NCI-H1436 (cell line): ENCODE measurements at places on chromosomes 4 and X.

GRCh38 chr4:127844601-127845116, 36.0 kb upstream of the PLK4 start:
- DNase-seq: no peak

- no peak for DNase-seq
Measured at GRCh38 chrX:39439906-39440798, 638.9 kb downstream of the MID1IP1 start.

- DNase-seq: no peak
Measured at GRCh38 chr4:88446124-88446523, 10.8 kb upstream of the HERC5 start.

GRCh38 chr4:138300616-138301015, 58.5 kb upstream of the SLC7A11 start:
- no peak for DNase-seq

DNA sequence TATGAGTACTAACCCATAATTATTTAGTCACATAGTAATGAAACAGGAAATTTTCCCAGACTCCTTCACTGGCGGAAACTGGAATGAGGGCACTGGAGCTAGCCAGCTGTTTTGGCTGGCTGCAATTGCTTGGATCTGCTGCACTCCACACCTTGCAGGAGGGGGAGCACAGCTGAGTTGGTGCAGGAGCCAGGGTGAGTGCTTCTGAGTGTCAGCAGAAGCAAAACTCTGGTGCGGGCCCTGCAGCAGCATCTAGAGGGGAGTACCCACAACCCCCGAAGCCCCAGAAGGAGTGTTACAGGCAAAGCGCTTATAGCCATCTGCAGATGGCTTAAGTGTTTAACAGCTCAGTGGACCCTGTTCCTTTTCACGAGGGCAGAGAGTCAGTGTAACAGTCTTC, 96.1 kb downstream of the RPA4 start:
- DNase-seq: no peak

DNA sequence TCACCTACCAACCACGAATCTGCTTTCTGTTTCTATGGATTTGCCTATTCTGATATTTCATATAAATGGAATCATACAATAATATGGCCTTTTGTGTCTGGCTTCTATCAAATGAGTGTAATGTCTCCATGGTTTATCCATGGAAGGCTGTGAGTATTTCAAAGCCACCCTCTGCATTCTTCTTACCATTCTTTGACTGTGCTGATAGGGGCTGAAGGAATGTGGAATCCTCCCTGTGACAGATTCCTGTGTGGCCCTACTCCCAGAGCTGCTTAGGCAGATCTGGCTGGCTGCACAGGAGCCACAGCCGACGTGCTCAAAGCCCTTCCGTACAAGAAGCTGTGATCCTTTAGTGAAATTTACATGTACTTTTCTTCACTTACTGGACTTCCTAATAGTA, 163.2 kb downstream of the HS6ST2 start:
- DNase-seq: no peak

DNA sequence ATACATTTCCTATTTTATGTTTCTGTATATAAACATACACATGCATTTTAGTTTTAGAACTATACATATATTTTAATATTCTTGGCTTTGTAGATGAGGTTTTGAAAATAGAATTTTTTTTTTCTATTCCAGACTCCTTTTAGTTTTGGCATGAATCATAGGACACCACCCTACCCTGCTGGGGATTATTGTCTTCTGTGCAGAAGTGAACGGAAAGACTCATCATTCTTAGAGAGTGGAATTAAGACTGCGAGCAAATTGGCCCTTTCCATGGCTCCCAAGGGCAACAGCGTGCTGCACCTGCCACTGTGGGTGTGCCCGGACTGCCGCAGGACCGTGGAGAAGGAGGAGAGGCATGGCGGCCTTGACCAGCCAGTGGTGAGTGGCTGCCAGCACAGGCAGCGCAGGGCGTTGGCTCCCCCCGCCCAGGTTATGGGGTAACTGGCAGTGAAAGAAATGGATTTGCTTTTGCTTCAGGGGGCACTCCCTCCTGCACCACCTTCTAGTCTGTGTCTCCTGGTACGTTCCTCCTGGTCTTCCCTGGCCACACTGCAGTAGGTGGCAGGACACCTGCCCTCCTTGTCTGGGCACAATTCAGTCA, 59.6 kb downstream of the FAM193A start:
- no peak for DNase-seq

GRCh38 chrX:27767387-27767786, 40.4 kb upstream of the MAGEB10 start:
- no peak for DNase-seq

DNA sequence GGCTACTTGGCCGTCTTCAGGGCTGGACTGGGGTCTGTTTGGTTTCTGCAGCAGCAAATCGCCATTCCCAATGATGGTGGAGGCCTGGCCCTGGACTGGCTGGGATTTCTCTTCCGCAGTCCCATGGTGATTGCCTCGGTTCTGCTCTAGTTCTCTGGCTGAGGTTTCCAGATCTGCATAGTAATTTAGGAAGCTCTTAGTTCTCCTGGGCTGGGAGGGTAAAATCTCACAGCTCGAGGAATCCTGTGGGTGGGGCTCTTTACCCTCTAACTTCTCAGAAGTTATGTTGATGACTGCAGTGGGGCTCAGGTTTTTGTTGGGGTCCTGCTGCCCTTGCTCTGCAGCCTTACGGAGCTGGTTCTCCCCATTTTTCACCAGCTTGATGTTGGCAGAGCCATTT, 200.6 kb downstream of the APBB2 start:
- no peak for DNase-seq

DNA sequence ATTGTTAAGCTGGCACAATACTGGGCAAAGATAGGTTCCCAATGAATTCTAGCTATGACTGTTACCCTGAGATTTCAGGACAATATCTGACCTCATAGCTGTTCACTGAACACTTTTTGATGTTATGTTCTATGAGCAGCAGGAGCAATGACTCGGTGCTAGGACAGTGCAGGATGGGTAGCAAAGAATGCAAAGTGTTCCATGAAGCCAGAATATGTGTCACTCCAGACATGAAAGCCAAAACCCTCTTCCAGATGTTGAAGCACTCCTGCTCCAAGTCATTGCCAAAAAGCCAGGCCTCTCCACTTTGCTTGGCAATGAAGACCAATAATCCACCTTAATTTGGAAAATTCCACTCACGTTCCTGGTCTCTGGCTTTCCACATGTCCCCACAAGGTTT, 300.9 kb upstream of the CPEB2 start:
- DNase-seq: no peak

DNA sequence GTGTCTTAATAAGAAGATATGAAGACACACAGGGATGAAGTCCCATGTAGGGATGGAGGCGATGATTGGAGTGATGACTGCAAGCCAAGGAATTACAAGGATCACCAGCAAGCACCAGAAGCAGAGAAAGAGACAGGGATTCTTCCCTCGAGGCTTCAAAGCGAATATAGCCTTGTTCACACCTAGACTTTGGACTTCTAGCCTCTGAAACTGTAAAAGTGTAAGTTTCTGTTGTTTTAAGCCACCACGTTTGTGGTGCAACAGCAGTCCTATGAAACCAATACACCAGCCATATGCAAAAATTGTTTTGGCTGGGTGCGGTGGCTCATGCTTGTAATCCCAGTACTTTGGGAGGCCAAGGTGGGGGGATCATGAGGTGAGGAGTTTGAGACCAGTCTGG, 9.8 kb upstream of the PDS5A start:
- no peak for DNase-seq

DNA sequence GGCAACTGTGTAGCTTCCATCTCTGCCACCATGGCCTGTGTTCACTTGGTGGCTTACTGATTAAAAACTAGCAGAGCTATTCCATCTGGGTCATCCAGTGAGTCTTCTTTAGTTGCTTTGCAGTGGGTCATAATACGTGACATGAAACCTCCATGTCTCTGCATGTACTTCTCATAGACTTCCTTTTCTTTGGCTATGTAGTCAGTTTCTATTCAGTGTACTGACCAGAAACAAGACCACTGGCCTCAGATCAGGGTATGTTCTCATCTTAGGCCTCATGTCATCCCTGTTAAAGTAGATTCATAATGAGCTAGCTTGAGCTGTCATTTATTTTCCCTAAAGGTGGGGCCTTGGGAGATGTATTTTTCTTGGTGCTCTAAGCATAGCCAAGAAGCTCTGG, 195.2 kb downstream of the CCNG2 start:
- DNase-seq: no peak

DNA sequence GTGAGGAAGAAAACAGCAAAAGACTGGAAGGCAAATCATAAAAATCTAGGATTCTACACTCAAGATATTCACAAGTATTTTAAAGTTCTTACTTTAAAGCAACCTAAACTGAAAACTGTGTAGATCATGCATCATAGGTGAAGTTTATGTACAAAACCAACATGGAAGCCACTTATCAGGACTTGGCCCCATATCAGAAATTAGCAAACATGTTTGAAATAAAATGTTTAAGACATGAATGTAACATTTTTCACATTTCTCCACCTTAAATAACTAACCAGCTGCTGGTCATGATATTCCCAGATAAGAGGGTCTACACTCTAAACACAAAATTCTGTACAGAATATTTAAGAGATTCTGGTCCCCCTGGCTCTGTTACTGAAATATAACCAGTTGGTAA, 38.5 kb downstream of the APBB2 start:
- no peak for DNase-seq

DNA sequence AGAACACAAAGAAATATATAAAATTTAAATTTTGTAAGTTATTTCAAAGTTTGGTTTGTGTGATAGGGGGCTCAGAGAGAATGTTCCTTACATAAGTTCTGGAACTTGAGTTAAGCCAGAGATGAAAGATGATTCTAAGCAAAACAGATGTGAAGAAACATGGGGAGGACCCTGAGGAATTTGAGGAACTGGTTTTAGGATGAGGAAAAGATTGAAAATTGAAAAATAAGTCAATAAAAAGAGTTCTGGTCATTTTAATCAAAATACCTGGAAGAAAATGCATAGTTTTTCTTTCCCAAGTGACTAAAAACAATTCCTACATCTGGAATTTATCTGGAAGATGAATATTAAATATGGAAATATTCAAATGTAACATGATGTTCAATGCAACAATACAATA, 37.4 kb downstream of the HELQ start:
- DNase-seq: no peak

DNA sequence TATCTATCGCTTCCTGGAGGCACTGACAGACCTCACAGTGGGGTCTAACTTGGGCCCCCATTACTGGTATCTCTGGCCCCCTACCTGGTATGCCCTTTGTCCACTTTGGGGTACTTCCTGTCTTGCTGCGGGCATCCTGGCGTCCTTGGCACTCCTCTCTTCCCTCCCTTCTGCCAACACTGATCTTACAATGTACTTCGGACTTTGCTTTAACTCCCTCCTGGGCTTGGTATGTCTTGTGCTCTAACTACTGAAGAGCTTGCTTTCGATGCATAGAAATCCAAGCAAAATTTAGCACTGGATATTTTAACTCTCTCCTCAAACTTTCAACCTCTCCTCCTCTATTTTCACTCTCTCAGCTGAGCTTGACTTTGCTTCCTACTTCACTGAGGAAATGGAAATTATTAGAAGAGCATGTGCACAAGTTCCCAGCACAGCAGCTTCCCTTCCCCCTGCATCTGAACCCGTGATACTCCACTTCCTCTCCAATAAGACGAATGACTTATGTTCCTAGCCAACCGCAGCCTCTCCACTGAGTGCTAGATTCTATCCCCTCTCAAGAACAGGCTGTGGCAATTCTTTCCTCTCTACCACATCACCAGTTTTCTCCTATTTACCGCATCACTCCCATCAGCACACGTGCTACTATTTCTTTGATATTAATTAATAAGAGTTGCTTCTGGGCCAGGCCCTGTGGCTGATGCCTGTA, 52.9 kb downstream of the SUPT20HL2 start:
- DNase-seq: no peak

GRCh38 chrX:112867570-112867969, 26.9 kb upstream of the AMOT start:
- DNase-seq: peak; percentile 4

DNA sequence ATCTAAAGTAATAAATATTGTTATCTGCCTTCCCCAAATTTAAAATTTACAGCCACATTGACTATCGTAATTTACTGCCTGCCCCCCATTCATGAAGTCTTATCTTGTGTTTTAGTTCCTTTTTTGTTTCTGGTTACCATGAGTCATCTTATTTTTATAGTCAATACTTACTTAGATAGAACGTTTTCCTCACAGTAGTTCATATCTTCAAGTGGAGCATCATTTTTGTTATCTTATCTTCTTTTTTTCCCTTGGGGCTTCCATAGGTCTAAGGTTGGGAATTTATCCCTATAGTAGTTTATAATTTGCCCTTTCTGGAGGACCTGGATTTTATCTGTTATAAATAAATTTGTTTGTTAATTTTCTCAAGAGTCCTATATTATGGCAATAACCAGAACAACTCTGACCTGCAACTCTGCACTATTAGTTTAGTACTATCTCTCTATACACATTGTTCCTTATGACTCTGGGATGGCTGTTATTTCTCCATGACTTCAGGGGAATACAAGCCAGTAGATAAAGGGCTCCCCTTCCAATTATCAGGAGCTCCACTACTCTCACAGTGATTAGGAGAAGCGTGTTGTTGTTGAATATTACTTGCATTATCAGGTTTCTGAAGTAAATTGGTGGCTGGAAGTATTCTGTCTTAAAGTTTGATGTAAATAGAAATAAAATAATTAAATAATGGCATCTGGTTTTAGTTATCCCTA, 330.6 kb downstream of the GALNTL6 start:
- DNase-seq: no peak

- DNase-seq: no peak
Measured at GRCh38 chrX:138487866-138488265, 223.7 kb downstream of the FGF13 start.

DNA sequence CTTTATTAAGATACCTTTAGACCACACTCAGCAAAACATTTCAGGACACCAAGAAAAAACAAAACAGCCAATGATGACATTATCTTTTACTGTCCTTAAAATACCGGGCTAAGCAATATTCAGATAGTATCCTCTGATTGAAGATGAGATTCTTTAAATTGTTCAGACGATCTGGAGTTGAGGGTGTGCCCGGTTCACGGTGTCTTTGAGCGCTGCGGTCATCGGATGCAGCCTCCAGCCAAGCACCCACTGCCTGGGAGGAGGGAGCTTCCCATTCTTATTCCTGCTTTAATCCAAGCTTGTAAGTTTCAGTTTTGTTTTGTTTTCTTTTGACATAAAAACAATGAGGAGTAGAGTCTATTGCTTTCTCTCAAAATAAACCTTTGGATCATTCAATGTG, 14.1 kb downstream of the FAM149A start:
- no peak for DNase-seq

GRCh38 chr4:42554072-42554471, 102.8 kb downstream of the ATP8A1 start:
- DNase-seq: no peak

DNA sequence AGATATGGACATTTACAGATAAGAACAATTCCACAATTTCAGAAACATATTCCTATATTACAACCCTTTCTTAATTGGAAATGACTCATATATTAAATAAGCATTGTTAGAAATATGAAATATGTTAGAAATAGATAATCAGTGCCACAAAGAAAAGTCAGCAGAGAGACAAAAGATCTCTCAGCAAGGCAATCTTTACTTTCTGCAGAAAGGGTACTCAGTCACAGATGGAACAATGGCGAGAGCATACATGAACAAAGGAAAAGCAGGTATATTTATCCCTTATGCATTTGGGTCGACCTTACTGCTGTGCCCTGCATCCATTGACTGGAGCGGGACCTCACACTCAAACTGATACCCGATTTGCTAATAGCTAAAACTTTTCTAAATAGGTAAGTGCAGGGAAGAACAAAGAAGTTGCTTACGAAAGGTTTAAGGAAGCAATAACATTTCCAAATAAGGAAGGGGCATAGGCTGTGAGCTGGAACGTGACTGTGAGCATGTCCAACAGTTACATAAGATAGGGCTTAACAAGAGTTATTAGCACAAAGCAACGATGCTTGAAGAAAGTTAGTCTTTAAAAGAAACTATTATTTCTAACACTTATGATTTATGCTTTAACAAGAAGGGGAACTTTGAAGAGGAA, 40.8 kb downstream of the MGARP start:
- DNase-seq: no peak
